ENCODE measurements at places on chromosomes 1 and 21.

DNA sequence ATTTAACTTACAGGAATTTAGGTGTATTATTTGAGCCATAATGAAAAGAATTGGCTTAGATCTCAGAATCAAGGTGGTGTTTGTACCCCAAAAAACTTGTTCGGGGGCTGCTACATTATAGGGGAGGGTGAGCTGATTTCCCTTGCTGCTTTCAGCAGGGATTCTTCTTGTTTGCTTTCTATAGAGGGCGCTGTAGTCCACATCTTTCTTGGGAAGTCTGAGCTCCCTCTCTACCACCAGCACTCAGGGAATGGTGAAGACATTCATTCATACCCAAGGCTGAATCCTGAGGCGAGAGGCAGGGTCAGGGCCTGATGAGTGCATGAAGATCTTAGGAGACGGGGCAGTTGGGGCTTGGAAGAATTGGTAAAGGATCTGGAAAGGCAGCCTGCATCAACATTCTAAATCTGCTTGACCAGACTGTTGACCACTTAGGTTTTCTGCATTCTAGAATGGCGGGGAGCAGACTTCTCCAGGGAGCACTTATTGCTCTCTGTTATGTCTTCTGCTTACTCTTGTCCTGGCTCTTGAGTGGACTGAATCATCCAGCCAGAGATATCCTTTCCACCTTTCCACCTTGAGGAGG lies 18.9 kb downstream of the SPATA46 start:
- DNase-seq, result peak; percentile 73

- DNase-seq, result peak; percentile 73
These were observed 66.1 kb downstream of the PLXNA2 start for GRCh38 chr1:208178091-208178529.

DNA sequence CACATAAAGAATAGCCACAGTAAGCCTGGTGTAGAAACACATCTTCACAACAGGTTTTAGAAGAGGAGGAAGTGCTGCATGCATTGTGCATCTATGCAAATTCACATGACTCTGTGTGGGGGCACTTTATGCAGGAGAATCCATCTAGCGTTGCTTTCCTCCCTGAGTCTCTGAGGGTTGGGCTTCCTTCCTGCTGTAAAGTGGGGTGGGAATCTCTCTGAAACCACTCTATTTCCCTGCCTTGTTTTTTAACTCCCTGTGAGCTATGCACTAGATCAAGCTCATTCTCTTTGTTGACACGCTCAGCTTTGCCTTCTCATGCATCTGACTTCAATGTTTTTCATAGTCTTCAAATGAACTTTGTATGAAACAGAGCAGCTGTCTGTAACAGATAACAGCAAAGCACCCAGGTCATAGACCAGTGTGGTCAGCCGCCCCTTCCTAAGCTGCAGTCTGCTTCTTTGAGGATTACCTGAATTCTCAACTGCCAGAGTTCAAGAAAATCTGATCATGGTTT lies 102.7 kb upstream of the DPH5 start:
- DNase-seq, result peak; percentile 52

GRCh38 chr1:208100906-208101305 lies 143.3 kb downstream of the PLXNA2 start:
- DNase-seq, result no peak

DNA sequence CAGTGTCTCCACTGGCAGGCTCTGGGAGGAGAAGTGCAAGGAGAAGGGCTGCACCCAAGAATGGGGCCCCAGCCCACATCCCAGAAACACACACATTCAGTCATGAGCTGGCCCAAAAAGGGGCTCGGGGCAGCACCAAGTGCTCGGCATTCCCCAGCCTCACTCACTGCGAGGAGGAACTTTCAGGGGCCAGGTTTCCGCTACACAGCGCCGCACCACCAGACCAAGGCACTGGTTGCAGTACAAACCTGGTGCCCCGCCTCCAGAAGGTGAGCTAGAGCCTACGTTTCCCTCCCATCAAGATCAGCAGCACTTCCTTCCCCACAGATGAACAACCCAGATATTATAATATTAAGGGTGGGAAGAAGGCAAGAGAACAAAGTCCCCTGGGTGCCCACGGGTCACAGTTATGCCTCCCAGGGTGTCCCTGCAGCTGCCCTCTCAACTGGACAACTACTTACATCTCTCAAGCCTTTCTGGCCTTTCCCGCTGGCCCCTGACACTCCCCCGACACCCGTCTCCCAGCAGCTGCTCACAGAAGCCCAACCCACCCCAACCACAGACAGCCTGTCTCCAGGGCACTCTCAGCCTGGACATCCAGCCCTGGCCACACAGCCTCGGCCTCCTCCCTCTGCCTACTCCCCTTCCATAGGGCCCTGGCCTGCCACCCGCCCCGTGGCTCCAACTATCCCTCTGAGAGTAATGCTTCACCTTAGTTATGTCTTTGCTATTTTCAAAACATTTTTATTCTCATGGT lies 3.8 kb downstream of the PBXIP1 start:
- DNase-seq, result no peak

- DNase-seq, result no peak
These were observed 270.6 kb downstream of the NFIA start for GRCh38 chr1:61352845-61353435.

- DNase-seq, result no peak
These were observed 3.4 kb downstream of the MEF2D start for GRCh38 chr1:156497078-156497742.

- DNase-seq, result no peak
These were observed 1.5 kb downstream of the TTC34 start for GRCh38 chr1:2799811-2800663.

DNA sequence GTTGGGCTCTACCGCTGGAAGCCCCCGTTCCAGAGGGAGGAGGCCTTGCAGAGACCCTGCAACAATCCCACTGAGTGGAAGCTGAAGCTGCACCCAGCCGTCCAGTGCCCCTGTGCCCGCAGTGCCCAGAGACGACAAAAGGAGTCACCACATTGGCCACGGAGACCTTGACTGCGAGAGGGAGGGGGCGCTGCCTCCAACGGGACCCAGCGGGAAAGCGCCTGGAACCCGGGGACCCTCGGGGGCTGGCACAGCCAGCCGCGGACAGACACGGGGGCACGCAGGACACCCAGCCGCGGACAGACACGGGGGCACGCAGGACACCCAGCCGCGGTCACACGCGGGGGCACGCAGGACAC lies 22.5 kb downstream of the CFAP74 start:
- DNase-seq, result no peak

- no peak for DNase-seq
These were observed 16.6 kb downstream of the COPA start for GRCh38 chr1:160326418-160326817.

DNA sequence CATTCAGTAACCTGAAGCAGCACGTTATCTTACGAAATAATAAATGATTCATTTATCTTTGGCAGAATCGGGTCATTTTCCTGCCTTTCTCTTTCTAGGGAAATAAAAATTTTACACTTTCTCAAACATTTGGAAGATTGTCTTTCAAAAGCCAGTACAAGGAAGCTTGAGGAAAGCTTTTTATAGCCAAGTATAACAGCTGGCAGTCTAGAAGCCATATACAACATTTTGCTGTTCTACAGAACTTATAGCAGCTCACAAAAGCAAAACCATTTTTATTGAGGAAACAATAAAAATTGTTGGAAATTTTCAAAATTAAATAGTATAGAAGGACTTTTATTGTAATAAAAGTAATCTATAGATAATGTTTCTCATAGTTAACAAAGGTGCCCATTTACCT lies 448.6 kb downstream of the SMYD3 start:
- DNase-seq, result no peak

GRCh38 chr1:203743091-203743571 lies 21.9 kb upstream of the LAX1 start:
- no peak for DNase-seq

- DNase-seq, result peak; percentile 89
These were observed at the start of gene SFT2D2 for GRCh38 chr1:168225476-168226190. SFT2D2 (plus strand) TSS chr1:168226004; CDS start chr1:168226080, 76 bp downstream.

GRCh38 chr1:18249631-18250030 lies 142.0 kb downstream of the IGSF21 start:
- DNase-seq, result no peak

DNA sequence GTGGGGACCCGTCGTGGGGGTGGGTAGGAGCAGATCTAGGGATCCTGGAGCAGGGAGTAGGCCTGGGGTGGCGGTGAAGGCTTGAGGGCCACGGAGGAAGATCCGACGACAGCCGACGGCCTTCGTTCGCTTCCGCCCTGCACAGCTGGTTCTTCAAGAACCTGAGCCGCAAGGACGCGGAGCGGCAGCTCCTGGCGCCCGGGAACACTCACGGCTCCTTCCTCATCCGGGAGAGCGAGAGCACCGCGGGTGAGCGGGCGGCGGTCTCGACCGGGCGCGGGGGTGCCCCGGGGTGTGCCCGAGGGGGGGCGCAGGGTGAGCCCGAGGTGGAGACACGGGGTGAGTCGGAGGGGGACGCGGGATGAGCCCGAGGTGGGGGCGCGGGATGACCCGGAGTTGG lies 16.5 kb upstream of the HDAC1 start:
- DNase-seq, result peak; percentile 74

- no peak for DNase-seq
These were observed 17.2 kb downstream of the CDK18 start for GRCh38 chr1:205521686-205522085.

GRCh38 chr1:59188413-59189213 lies 108.3 kb upstream of the FGGY start:
- DNase-seq, result no peak

DNA sequence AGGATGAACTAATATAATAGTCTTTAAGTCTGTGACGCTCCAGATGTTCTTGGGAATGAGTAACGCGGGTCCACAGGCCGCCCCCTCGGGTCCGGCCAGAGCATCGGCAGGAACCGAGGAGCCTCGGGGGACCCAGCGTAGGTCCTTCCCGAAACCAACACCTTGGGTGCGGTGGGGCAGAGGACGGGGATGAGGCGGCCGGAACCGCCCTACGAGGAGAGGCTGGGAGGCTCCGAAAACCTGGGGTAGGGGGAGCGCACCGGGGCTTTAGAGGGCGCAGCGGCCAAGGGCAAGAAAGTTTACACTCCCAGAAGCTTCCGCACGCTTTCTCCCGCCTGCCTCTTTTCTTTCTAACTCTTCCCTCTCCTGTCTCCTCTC lies 7.1 kb downstream of the DMRTA2 start:
- peak; percentile 76 for DNase-seq

DNA sequence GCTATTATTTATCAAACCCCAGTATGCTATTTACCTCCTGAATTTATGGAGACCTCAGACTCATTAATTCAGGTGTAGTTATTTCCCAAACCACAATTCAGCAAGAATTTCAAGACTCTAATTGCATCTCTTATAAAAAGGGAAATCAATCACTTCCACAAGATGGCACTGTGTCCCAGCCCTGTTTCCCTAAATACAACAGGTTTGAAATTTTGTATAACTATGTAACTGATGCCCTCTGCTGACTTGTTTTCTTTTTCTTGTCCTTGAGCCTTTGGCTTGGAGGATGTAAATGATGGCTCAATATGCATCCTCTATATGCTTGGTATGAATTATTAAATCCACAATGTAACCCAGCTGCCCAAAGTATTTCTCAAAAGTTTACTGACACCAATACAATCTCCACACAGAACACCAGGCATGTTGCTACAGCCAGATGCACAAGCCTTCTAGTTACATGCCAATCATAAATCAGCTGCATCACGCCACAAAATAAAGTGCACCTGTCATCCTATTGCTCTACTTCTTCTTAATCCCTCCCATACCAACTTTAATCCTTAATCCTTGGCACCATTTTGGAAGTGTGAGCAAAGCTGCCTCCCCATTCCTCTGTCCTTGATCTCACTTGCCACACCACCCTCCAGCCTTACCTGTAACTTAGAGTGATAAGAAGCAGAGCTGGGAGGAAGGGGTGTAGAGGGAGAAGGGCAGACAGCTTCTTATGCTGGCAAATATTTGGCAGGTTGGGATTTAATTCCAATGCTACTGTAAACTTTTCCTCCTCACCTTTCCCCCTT lies 9.0 kb downstream of the C1orf105 start:
- DNase-seq, result peak; percentile 62

GRCh38 chr1:162835157-162835899 lies 25.6 kb downstream of the CCDC190 start:
- DNase-seq, result no peak

DNA sequence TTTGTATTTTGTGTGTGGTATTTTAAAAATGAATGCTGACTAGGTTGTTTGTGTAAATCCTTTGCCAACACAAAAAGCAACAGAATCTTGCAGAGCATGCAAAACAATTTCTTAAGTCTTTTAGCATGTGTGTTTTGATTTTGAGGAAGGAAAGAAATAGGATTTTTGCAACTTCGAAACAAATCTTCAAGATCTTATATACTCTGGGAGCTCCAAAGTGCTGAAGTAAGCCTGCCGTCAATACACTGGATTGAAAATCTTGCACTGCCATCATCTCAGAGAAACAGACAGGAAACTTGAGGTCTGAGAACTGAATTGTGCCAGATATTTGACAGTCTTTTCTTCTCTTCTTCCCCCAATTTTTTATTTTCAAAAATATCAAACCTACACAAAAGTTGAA lies 29.3 kb upstream of the DISP1 start:
- DNase-seq, result no peak

DNA sequence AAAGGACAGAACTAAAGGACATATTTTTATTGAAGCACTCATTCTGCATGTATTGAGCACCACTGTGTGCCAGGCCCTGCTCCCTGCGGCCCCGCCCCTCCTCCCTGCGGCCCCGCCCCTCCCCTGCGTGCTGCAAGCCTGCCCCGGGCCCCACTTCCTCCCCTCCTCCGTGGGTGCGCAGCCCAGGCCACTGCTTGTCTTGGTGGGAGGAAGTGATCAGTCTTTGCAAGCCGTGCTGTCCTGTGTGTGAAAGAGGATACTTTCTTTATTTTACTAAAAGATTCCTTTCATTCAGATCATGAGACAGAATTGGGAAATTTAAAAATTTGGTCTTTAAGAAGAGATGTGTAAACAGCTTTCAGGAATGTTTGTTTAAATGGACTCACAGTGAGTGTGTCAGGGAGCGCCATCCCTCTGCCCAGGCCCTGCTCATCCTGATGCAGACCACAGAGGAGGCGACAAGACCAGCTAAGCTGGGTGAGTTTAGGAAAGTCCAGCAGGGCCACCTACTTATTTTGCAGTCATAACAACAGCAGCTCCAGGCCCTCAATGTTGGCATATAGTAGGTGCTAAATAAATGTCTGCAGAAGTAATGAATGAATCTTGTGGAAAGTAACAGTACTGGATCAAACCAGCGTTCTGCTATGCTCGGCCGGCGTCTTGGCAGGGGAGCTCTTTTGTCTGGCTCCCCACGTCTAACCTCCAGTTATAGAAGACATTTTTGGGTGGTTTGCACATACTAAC lies 88.3 kb upstream of the SELENON start:
- peak; percentile 41 for DNase-seq

DNA sequence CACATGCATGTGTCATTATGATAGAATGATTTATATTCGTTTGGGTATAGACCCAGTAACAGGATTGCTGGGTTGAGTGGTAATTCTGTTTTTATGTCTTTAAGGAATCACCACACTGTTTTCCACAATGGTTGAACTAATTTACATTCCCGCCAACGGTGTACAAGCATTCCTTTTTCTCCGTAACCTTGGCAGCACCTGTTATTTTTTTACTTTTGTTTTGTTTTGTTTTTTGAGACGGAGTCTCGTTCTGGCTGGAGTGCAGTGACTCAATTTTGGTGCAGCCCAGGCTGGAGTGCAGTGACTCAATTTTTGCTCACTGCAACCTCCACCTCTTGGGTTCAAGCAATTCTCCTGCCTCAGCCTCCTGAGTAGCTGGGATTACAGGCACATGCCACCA lies 8.5 kb upstream of the S100B start:
- DNase-seq, result no peak
